ENCODE measurements at places on chromosomes 7 and 10.

GRCh38 chr10:909831-910230 is 21.7 kb downstream of the LARP4B start:
- DNase-seq = no peak

DNA sequence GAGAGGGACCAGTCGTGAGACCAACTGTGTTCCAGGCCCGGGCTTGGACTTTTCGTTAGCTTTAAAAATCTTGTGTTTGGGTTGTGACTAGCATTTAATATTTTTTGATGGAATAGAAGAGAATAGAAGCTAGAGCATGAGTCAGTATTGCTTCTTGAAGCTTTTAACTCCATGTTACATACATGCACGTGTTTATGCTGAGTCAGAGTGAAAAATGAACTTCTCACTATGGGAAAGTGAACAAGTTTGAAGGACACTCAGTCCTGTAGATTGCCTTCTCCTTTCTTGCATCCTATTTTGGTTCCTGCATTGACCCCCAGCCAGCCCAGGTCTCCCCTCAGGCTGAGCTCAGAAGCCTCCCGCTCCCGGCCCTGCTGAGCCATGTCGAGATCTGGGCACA is 31.8 kb downstream of the GHRHR start:
- no peak for DNase-seq

GRCh38 chr10:360653-361052 is 225.4 kb downstream of the ZMYND11 start:
- no peak for DNase-seq

- DNase-seq = no peak
These were observed 214.8 kb downstream of the DGKB start for GRCh38 chr7:14687777-14688176.

DNA sequence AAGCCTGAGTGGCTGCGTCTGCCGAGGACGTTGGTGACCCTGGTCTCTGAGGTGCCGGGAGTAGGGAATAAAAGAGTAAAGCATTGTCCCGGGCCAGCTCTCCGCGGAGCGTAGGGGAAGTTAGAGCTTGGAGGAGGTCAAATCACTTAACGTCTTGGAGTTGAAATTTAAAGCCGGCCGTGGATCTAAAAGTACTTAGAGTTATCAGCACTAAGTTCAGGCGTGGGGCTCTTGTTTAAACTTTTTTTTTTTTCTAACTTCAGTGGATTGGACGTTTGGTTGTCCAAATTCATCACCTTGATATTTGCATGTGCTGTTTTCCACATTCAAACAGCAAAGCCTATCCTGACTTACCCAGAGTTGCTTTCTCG is 700 bp downstream of the NIPSNAP2 start:
- no peak for DNase-seq

GRCh38 chr7:147096629-147097028 is 980.0 kb downstream of the CNTNAP2 start:
- DNase-seq = no peak

- DNase-seq = no peak
These were observed 489.2 kb upstream of the ZMIZ1 start for GRCh38 chr10:78579576-78579975.

- no peak for DNase-seq
These were observed 23.1 kb upstream of the SDHAF3 start for GRCh38 chr7:97094284-97094930.

GRCh38 chr10:31314256-31315150 is 4.5 kb upstream of the ZEB1 start:
- no peak for DNase-seq

GRCh38 chr10:127563718-127564553 is 14.8 kb downstream of the NPS start:
- DNase-seq = peak; percentile 59

GRCh38 chr7:101739775-101740398 is 77.5 kb upstream of the CUX1 start:
- peak; percentile 36 for DNase-seq

DNA sequence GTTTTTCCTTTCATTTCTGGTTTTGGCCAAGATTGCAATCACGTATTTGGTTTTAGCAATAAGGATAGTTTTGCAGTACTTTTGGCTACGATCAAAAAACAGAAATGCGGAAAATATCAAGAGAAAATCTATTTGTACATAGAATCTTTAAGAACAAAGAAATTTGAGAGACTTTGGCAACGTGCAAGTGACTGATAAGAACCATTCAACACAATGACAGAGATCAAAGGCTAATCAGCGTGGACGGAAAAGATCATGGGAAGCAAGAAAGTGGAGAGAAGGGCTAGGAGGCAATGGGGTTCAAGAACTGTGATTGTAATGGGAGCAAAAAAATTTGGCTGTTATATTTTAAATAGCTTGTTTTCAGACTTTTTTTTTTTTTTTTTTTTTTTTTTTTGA is 16.2 kb upstream of the LRRN3 start:
- no peak for DNase-seq

- DNase-seq = no peak
These were observed 6.8 kb downstream of the VIPR2 start for GRCh38 chr7:159137906-159138305.

DNA sequence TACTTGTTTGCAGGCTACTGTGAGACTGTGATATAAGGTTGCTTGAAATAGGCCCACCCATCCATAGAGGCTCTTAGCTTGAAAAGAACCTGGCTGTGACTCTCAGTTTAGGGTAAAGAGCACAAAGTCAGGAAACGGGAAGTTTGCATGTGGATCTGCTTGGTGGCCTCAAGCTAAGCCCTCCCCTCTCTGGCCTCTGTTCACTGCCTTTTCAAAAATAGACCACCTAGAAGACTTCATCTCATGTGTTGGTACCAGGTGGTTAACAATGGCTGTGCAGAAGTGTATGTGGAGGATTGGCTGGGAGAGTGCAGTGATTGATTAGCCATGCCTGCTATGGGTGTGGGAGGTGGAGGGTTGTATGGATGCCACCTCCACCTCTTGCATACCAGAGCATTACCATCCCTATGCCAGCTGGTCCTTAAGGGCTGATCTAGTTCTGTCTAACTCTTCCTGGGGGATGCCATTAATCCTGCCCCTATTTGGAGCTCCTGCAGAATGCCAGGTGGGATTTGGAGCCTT is 122.0 kb downstream of the ZMIZ1 start:
- no peak for DNase-seq

DNA sequence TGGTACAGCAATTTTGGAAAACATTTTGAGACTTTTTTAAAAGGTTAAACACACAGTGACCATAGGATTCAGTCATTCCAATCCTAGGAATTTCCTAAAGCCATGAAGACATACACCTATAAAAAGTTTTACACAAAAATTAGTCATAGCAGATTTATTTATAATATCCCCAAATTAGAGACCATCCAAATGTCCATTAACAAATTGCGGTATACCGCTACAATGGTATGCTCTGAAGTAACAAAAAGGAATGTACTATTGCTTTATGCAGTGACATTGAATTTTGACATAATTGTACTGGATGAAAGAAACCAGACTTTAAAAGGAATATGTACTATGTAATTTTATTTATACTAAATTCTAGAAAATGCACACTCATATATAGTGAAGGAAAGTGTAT is 362.8 kb downstream of the HGF start:
- DNase-seq = no peak

GRCh38 chr10:86359111-86359510 is 7.5 kb downstream of the GRID1 start:
- DNase-seq = no peak

GRCh38 chr7:4712281-4713182 is 30.4 kb downstream of the FOXK1 start:
- no peak for DNase-seq

DNA sequence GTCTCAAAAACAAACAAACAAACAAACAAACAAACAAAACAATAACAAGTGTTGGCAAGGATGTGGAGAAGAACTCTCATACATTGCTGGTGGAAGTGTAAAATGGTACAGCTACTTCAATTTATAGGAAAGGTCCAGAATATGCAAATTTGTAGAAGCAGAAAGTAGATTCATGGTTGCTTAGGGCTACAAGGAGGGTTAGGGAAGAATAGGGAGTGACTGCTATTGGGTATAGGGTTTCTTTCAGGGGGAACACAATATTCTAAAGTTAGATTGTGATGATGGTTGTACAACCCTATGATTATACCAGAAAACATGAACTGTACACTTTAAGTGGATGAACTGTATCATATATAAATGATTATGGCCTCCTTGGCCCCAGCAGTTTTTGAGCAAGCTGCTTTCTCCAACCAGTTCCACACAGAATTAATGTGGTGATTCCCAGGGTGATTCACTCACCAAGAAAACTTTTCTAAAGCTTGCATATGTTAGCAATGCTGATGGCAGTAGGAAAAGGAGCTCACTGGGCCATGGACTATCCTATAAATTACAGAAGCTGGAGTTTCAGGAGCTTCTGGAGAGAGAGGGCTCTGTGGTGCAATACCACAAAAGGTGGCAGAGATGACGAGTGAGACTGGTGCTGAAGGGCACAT is 52.8 kb upstream of the KCNIP2 start:
- DNase-seq = no peak

GRCh38 chr10:11080564-11080984 is 62.9 kb downstream of the CELF2 start:
- no peak for DNase-seq

- DNase-seq = no peak
These were observed 1283.9 kb upstream of the CELF2 start for GRCh38 chr10:9733766-9734165.

DNA sequence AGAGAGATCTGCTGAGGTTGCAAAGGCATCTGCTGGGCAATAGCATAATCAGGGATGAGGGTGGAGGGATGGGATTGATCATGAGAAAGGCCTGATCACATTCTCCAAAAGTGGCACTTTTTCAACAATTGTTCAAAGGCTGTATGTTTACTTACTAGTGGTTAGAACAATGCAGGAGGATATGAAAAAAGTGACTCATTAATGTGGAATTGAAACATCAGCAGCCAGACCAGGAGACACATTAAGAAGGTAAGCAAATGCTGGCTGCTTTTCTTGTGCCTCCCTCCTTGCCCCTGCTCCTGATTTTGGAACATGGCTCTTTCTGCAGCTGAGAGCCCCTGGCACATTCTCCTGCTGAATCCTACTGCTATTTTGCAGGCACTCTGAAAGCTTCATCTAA is 63.5 kb downstream of the FAM204A start:
- no peak for DNase-seq

DNA sequence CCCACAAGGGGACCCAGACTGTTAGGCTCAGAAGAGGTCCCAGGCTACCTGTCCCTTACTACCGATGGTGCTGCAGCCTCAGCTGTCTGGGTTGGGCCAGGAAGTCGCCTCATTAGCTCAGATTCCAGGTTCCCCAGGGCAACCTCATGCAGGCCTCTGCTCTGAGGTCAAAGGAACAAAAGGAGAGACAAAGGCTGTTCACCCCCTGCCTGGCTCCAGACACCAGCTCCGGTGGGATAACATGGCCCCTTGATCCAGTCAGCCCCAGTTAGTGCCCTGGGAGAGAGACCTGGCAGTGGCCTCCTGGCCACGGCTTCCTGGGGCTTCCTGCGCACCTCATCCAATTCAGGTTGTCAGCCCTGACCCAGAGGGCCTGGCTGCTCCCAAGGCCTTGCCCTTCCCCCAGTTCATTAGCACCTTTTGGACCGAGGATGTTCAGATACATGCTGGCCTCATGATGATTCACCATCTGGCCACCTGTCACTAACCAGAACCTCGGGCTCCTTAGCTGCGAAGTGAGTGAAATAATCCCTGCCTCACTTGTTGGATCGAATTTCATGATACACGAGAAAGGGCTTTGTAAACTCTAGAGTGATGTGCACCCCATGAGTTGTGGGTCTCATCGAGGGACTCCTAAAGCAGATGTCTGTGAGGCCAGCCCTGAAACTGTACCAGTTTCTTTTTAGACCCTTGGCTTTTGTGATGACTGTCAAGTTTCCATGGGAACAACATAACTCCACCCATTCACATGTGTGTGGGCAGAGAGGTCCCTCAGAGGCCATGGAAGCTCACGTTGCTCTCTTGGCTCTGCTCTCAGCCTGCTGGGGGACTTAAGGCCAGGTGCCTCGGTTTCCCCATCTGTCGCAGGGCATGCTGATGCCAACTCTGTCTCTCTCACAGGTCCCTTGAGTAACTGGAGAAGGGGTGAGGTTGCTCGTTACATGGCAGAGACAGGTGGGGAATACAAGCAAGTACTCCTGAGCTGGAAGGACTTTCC is 79.5 kb upstream of the PCBD1 start:
- DNase-seq = no peak

GRCh38 chr10:76881477-76882220 is 756.0 kb downstream of the KCNMA1 start:
- no peak for DNase-seq

DNA sequence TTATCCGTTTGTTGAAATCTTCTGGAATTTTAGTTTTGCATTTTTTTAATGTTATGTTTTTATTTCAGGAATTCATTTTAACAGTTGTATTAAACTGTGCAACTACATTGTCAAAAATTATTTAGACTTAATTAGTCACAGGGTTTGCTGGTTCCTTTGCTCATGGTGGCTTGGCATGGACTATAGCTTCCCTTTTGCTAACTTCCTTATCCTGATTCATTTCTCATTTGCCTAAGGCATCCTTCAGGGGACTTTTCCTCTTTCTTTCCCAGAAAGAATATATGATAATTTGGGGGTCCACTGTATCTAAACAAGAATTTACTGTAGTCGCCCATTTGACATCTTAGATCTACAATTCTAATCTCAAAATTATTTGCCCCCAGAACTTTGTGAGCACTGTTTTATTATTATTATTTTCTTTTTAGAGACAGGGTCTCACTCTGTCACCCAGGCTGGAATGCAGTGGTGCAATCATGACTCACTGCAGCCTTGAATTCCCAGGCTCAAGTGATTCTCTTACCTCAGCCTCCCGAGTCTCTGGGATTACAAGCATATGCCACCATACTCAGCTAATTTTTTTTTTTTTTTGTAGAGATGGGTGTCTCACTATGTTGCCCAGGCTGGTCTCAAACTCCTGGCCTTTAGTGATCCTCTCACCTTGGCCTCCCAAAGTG is 13.9 kb downstream of the FIGNL1 start:
- DNase-seq = no peak

DNA sequence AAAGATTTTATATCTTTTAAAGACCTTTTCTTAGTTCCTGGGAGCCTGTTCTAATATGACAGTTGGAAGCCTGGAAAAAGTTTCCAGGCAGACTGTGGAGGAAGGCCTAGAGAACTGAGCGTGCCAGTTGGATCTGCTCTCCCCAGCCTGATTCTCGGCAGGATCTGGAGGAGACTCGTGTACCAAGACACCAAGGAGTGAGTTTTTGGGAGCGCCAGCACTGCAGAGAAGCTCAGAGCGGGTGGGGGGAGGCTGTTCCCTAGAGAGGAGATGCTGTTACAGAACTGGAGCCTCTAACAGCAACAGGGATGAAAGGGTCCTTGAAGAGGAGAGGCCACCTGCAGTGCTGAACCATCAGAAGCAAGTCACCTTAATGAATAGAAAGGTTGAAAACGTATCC is 52.9 kb downstream of the LYZL2 start:
- no peak for DNase-seq

GRCh38 chr7:50182759-50183158 is 89.7 kb upstream of the ZPBP start:
- no peak for DNase-seq

- DNase-seq = peak; percentile 69
These were observed 500 bp downstream of the CUL1 start for GRCh38 chr7:148699024-148699781.

Data from nephron progenitor cell (in vitro differentiated cells).